ENCODE measurements at places on chromosomes 11 and 22. TPM values are rescaled to one million over a fixed set of nuclear protein-coding genes. Genes with fewer than 3 reads are reported as not detected.

- no peak for DNase-seq
Measured at GRCh38 chr22:44729391-44730021, 22.9 kb upstream of the ARHGAP8 start.

DNA sequence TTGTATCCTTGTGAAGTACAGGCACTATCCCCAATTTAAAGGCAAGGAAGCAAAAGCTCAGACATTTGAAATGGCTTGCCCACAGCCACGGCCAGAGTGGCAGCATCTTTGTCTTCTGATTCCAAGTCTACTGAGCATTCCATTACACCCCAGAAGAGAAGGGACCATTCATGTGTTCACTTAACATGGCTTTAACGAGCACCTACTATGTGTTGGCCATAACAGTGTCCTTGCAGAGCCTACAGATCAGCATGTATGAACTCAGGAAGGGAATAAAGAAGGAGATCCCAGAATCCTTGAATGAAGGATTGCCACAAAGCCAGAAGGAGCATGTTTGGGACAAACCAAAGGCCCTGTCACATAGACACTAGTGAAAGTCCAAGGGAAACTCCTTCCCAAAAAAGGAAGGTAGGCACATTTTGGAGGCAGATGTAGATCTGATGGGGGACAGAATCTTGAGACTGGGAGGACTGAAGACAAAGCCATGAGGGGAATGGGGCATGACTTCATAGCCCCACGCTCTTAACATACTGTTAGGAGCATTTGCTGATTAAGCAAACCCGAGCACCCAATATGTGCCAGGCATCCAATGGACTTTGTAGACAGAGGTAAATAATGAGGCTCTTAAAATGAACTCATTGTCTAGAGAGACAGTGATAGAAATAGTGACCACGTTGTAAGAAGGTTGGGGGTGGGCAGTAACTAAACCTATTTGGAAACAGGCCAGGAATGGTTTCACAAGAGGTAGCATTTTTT is 54.9 kb downstream of the P4HA3 start:
- DNase-seq, result no peak

DNA sequence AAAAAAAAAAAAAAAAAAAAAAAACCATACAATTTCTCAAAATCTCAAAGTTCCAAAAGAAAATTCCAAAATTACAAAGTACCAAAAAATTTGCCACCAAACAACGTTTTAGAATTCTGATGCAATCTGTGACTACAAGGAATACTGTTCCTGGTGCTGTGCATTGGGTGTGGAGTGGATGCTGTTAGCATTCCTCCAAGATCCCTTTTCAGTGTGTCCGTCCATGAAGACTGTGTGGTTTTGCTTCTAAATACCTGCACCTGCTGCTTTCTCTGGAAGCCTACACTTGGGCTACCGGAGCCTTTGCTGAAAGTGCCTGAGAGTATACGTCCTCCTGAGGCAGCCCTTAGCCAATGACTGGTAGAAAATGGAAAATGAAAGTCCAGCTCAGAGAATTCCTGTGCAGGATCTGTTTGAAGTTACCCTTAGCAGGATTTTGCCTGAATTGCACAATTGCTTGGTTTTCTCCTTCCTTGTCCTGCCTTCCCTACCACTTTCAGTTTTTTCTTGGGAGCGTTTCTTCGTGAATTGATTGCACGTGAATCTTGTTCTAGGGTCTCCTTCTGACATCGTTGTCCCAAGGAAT is 140.8 kb downstream of the TRPC6 start:
- DNase-seq, result no peak

- no peak for DNase-seq
Measured at GRCh38 chr22:38097557-38098409, 12.7 kb downstream of the BAIAP2L2 start.

DNA sequence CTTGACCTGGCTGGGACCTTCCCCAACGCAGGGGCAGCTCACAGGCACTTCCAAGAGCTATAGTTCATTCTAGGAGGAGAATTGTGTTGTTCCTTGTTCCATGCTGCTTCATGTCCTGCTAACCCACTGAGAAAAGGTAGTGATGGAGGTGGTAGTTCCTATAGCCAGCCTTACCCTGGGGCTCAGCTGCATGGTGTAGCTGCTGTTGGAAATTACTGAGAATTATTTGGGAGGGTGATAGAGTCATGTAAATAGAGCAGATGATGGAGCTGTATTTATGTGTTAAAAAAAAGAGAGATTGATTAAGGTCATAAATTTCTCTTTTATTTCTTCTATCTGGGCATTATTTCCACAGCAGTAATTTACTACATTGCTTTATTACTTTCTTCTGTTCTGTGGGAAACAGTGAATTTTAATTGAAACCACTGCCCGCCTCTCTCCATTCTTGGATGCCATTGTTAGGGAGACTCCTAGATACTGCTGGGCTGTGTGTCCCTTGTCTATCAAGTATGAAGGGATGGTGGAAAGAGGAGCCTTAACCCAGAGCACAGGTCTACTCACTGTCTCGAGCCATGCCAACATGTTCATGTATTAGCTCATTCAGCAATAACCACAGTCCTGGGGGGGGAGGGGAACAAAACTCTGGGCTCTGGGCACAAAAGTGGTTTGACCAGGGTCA is 309.2 kb downstream of the FAT3 start:
- DNase-seq, result no peak

DNA sequence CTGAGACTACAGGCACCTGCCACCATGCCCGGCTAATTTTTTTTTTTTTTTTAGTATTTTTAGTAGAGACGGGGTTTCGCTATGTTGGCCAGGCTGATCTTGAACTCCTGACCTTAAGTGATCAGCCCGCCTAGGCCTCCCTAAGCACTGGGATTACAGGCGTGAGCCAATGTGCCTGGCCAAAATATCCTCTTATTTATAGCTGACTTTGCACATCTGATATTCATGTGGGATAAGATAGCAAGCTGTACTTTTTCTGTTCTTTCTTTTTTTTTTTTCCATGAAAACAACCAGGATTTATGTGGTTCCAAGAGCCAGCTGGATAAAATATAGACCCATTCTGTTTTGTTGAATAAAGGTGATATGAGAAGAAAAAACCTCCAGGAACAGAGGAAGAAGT is 12.1 kb upstream of the XBP1 start:
- no peak for DNase-seq

DNA sequence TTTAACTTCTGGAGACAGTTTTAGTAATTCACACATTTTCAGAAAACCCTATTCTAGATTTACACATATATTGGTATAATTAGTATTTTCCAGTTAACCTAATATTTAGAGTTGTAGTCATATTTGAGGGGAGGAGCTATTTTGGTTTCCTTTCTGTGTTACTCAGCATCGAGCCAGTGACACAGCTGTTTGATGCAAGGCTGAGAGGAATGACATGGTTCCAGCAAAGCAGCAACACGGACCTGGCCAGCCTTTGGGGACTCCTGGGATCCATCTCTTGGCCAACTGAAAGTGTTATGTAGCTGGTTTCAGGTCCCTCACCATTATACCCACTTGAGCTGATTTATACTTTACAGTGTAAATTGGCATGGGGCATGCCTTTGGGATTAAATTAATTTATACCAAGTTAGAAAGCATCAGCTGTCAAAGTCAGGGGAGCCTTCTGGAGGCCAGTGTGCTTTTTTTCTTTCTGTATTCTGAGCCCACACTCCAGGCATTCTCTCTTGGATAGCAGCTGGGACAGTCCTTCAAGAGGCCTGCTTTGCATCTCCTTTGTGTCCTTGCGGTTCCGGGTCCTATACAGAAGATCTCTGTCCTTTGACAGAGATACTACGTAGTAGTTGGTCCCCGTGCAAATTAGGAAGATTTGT is 91.3 kb upstream of the SLC25A18 start:
- DNase-seq, result no peak

- no peak for DNase-seq
Measured at GRCh38 chr11:27616711-27617110, 83.5 kb downstream of the BDNF start.

- no peak for DNase-seq
Measured at GRCh38 chr11:19419021-19419750, 178.4 kb upstream of the E2F8 start.

DNA sequence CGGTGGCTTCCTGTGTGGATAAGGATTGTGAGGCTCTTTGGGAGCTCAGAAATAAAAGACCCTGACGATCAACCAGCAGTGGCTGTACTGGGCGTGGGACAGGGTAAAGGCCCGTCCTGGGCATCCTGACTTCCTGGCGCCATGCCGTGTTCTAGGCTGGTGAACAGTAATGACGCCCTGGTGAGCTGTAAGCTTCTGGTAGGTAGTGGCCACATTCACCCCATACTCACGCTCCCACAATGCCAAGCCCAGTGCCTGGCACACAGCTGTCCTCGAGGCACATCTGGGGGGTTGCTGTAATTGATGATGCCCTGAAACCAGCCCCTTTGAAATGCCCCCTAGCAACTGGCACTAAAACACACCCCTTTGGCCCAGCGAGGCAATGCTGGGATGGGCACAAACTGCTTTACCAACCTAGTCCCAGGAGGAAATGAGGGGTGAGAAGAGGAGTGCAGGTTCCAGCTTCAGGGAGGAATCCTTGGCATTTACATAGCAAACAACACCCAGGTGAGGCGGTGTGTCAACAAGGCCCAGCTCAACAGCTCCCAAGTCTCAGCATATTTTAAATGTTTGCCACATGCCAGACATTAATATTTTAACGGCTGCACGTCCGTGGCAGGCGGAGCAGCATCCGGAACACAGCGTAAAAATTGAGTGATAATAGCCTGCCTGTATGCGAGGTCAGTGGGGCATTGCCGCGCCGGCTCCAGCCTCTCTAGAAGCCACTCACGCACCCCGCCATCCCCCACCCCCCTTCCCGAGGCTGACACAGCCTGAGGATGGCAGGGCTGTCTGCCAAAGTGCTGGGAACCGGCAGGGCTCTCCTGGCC is 79.3 kb downstream of the DSCAML1 start:
- DNase-seq, result no peak

DNA sequence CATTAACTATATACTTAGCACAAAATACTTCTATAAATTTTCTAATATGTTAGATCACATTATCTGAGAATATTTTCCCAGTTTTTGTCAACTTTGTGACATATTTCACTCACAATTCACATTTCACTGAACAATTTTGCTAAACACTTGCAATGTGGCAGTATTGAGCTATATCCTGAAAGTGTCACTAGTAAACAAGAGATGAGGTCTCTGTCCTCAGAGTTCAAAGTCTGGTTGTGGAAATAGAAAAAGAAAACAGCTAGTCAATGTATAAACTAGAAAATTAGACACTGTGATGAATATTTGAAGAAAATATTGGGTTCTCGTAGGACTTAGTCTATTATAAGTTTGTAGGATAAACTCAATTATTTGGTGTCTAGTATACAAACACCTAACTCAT is 87.4 kb upstream of the CHORDC1 start:
- DNase-seq, result no peak

- DNase-seq, result no peak
Measured at GRCh38 chr11:77065878-77066228, 918 bp upstream of the CAPN5 start.

- DNase-seq, result no peak
Measured at GRCh38 chr11:44813401-44813800, 86.6 kb downstream of the TSPAN18 start.

DNA sequence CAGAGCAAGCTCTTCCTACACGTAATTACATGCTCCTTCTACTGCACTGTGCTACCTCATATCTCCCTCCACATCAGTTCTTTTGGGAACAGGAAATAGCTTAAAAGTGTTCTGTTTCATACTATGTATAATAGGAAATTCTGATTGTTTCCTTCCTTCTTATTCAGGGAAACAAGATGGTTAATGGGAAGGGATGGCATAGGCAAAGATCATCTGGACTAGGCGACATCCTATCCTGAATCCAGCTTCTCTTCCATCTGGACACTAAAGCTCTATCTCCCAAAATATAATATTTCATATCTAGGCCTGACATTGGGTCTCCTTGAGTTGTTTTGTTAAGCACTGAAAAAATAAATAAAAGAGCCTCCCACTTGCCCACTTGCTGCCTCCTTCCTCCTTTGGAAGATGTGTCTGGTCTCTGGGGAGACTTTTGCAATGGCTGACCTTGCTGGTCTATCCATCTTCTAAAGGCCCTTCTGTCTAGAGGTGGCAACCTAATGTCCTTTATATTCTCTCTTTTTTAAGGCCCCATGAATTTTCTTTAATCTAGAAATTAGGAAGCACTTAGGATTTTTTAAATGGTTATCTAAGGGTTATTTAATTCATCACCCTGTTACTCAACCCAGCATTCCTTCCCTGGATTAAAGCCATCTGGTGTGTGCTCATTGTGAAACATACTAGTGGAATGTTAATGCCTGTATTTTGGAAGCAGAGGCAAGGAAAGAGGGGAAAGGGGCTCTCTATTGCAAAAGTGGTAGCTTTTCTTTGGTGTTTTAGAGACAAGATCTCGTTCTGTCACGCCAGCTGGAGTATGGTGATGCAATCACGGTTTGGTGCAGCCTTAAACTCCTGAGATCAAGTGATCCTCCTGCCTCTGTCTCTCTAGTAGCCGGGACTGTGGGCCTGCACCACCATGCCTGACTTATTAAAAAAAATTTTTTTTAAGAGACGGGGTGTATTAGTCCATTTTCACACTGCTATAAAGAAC is 20.6 kb downstream of the CLMP start:
- DNase-seq, result no peak

B4GALNT4 gene
- total RNA-seq, result 5.3 TPM

POU2F3 gene
- total RNA-seq, result not detected

SUSD2 gene
- 0.23 TPM for total RNA-seq

NPAS4 gene
- total RNA-seq, result not detected

GPR83 gene
- total RNA-seq, result not detected

CYP2R1 gene
- total RNA-seq, result 10.0 TPM

MMP1 gene
- total RNA-seq, result 2,602 TPM

KLHL35 gene
- total RNA-seq, result 4.7 TPM

KRTAP5-2 gene
- not detected for total RNA-seq
